Lower lobe of right lung (tissue), 2 donors: ENCODE measurements at places on chromosomes 3 and 15.

DNA sequence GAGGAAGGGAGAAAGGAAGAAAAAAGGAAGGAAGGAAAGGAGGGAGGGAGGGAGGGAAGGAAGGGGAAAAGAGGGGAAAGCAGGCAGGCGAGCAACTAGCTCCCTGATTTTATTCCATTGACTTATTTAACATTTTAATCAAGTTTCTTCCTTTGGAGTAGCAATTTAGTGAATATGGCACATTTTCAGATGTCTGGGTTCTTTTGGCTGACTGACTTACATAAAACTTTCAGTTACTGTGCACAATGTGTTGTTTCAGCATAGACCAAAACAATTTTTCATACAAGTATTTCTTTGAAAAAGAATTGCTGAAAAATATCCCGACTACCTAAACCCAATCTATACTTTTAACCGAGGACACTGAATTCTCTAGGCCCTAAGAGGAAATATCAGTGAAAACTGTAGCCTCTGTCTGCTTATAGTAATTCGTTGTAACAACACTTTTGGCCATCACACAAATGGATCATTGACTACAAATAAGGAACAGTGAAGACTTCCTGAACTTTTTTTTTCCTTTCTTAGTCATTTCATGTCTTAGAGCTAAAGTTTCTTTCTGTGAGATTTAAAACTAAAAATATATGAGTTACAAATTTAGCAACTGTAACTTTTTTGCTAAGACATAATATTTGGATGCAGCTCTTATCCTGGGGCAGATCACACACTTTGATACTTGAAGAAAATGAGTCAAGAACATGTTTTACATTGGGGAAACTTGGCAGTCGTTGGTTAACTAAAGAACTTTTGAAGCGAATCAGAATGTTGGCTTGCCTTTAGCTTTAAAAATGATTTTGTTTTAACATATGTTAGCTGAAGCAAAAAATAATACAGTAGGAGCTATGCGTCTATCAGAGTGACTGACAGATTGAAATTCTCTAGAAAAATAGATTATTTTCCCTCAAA, 79.6 kb downstream of the SOX2 start:
- H3K4me3 ChIP-seq: no peak overlapping the region
- no peak for DNase-seq

DNA sequence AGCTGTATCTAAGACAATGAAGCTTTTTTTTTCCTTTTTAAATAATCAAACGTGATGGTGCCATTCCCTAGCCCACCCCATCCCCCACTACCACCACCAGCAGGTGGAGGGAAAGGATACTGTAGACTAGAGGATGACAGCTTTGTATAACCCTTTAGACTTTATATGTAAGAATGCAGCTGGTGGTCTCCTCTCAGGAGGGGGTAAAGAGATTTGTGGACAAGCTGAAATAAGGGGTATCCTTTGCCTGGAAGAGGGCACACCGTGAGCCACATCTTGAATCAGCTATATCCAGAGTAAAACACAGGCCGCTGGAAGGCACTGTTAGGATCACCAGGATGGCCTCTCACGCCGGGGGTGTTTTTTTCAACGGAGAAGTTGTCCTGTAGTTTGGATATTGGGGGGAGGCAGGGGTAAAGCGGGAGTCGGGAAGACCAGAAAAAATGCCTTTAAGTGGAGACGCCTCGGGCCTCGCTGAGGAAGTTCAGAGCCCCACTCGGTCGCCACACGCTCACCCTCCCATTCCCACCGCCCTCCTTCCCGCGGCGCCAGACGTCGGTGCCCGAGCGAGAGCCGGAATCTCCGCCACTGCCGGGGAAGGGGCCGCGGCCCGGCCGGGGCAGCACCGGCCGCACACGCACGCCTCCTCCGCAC, 986 bp downstream of the KPNA4 start:
- H3K4me1 ChIP-seq: peaks cover 58% of the 10 kb centered on the region
- peak; percentile 55 for DNase-seq
- peak overlapping the region; percentile 81 for H3K4me3 ChIP-seq
- H3K27me3 ChIP-seq: no peaks in the 10 kb centered on the region

DNA sequence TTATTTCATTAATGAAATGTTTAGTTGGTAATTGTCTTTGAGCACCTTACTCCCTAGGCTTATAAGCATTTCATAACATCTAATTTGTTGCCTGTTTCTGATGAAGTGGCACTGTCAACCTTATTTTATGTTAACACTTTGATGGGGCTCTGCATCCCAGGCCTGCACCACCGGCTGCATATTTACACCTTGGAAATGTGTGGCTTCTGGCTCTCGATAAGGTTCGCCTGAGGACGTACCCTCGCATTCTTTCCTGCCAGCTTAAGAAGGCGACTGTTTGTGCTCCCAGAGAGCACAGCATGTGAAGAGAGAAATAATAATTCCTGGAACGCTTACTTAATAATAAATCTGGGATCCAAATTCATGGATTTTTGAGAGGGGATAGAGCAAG, 763.3 kb upstream of the CFAP20DC start:
- H3K4me3 ChIP-seq: no peak overlapping the region
- peaks cover 12% of the 10 kb centered on the region for H3K4me1 ChIP-seq
- no peaks in the 10 kb centered on the region for H3K27me3 ChIP-seq
- H3K36me3 ChIP-seq: no peaks in the 10 kb centered on the region

DNA sequence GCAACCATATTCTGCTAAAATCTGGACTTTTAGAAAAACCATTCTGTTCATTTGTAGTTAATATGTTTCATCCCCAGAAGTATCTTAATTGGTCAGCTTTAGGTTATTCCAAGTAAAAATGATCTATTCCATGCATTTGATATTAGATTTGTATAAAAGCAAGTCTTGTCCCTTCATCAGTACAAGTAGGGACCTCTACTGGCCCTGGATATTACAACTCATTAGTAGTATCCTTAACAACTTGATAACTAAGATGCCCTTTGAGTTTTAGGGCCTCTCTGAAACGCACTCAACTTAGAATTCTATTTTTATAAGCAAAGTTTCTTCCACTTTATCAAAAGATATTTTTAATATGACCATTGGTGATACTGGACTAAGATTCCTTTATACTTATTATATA, 25.3 kb upstream of the SELENOT start:
- no peak overlapping the region for H3K4me3 ChIP-seq
- no peaks in the 10 kb centered on the region for H3K4me1 ChIP-seq
- no peak overlapping the region for H3K27ac ChIP-seq
- peaks cover 98% of the 10 kb centered on the region for H3K36me3 ChIP-seq

DNA sequence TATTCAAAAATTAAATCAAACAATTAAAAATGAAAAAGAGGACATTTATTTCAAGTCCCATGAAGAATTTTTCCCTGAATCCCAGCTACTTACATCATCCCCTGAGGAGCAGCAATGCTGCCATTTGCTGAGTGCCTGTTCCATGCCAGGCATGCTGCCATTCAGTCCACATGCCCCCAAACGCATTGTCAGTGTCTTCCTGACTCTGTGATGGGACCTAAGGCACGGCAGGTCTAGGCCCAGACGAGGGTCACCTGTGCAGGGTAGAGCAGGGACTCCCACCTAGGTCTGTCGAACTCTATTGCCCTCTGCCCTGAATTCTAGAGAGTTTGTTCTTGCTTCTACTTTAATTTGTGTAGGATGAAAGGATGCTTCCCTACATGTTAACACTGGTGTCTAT, 7.0 kb downstream of the PSTPIP1 start:
- peaks cover 31% of the 10 kb centered on the region for H3K4me1 ChIP-seq
- no peaks in the 10 kb centered on the region for H3K36me3 ChIP-seq

DNA sequence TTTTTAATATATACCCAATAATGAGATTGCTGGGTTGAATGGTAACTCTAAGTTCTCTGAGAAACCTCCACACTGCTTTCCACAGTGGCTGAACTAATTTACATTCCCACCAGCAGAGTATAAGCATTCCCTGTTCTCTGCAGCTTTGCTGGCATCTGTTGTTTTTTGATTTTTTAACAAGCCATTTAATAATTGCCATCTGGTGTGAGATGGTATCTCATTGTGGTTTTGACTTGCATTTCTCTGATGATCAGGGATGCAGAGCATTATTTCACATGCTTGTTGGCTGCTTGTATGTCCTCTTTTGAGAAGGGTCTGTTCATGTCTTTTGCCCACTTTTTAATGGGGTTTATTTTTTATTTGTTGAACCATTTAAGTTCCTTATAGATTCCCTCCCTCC, 75.0 kb upstream of the EPHB3 start:
- H3K4me1 ChIP-seq: peaks cover 5% of the 10 kb centered on the region
- H3K27me3 ChIP-seq: peaks cover 22% of the 10 kb centered on the region
- H3K4me3 ChIP-seq: no peak overlapping the region
- DNase-seq: no peak
- no peaks in the 10 kb centered on the region for H3K36me3 ChIP-seq
- H3K27ac ChIP-seq: no peak overlapping the region

GRCh38 chr3:61580982-61581643, 19.7 kb downstream of the PTPRG start:
- no peak for DNase-seq
- no peaks in the 10 kb centered on the region for H3K36me3 ChIP-seq
- no peak overlapping the region for H3K27ac ChIP-seq
- H3K27me3 ChIP-seq: no peaks in the 10 kb centered on the region
- no peaks in the 10 kb centered on the region for H3K4me1 ChIP-seq

DNA sequence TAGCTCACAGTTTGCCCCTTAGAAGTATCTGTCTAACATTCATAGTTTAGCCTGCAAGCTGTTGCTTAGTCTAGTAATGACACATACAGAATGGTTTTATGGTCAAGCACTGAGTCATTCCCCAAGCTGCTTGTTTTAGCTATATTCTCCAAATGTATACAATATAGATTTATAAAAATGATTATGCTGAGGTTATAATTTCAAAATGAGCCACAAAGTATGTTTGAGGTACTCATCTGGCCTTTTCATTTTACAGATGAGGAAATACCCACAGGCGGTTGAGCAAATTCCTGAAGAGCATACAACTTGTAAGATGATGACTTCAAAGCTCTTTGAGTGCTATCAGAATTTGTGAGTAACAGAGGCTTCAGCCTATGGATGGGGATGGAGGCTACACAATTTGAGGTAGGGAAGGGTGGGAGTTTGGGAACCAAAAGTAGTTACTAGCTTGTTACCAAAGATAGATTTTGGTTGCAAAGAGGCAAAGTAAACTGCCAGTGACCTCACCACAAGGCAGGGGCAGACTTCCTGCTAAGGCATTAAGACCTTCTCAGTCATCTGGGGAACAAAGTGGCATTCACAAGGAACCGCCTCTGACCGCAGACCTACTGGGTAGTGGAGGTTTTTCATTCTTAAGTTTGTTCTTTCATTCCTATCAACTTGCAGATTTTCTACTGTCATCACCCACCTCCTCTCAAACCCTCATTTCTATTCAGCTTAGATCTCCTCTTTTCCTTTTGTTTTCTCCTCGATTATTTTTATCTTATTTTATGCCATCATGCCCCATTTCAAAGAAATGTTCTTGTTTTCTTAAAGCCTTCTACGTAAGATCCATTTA, 257.2 kb upstream of the NECTIN3 start:
- no peaks in the 10 kb centered on the region for H3K27me3 ChIP-seq
- H3K27ac ChIP-seq: no peak overlapping the region
- no peak for DNase-seq
- no peaks in the 10 kb centered on the region for H3K4me1 ChIP-seq

GRCh38 chr3:123843668-123844067, 40.5 kb downstream of the MYLK start:
- no peaks in the 10 kb centered on the region for H3K27me3 ChIP-seq
- DNase-seq: no peak
- no peaks in the 10 kb centered on the region for H3K4me1 ChIP-seq

DNA sequence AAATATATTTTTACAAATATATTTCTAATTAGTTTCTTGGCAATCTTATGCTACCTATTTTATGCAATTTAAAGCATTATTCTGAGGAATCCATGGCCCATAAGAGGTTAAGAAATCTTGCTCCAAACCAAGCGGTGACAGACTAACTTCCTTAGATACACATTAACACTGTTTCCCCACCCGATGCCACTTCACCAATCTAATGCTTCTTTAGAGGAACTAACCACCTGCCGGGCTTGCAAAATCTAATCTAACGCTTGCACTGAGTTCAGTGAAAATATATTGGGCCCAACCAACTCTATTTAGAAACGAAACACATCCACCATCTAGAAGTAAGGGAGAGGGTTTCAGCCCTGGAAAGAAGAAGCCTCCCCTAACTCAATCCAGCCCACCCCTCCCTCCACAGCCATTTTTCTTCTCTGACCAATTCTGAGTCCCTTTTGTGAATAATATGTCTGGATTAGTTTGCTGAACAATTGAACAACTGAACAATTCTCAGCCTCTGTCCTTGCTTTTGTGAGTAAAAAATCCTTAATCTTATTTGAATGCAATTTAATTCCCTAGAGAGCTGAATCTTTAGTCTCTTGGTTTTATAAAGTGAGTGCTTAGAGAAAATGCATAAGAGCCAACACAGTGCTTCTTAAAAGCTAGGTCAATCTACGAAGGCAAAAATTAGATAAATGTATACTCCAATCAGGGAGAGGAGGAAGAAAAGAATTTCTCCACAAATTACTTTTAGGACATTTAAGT, 150.4 kb upstream of the ADAMTS9 start:
- no peaks in the 10 kb centered on the region for H3K36me3 ChIP-seq
- DNase-seq: no peak
- H3K27me3 ChIP-seq: no peaks in the 10 kb centered on the region

DNA sequence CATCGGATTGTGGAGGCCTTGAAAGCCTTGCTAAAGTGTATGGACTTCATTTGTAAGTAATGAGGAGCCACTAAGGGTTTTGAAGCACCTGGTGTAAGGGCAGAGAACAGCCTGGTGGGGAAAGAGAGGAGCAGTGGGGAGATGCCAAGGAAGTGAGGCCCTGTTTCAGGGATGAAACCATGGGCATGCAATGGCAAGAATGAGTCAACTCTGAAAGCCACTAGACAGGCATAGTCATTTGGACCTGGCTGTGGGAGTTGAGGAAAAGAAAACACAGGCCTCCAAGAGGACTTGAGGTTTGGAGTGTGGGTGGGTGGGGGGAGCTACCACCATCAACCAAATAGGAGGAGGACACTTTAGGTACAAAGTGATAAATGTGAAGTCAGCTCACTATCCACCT, 7.6 kb downstream of the XCR1 start:
- DNase-seq: no peak
- H3K27ac ChIP-seq: no peak overlapping the region
- no peaks in the 10 kb centered on the region for H3K4me1 ChIP-seq

- H3K4me1 ChIP-seq: no peaks in the 10 kb centered on the region
- H3K4me3 ChIP-seq: no peak overlapping the region
- no peaks in the 10 kb centered on the region for H3K36me3 ChIP-seq
- no peaks in the 10 kb centered on the region for H3K27me3 ChIP-seq
- H3K27ac ChIP-seq: no peak overlapping the region
- DNase-seq: no peak
These were observed 48.8 kb upstream of the TMCO5A start for GRCh38 chr15:37885651-37886050.
